ENCODE measurements at places on chromosomes 11 and 22. TPM values are rescaled to one million over a fixed set of nuclear protein-coding genes. Genes with fewer than 3 reads are reported as not detected.

GPHA2 gene
- polyA plus RNA-seq = not detected

DNA sequence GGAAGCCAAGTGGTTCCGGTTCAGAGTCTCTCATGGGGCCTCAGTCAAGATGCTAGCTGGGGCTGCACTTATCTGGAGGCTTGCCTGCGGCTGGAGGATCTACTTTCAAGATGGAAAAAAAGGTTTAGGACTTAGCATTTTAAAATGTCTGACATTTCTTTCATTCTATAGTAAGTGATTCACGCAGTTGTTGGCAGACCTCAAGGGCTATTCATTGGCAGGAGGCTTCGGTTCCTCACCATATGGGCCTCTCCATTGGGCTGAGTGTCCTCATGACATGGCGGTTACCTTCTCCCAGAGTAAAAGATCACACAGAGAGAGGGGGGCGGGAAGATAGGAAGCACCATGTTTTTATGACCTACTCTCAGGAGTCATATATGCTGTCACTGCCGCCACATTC is 298.0 kb upstream of the PLET1 start:
- no peak overlapping the region for H3K27ac ChIP-seq
- H3K36me3 ChIP-seq = no peaks in the 10 kb centered on the region
- H3K4me1 ChIP-seq = no peaks in the 10 kb centered on the region

GRCh38 chr11:113615773-113616172 is 90.3 kb downstream of the TMPRSS5 start:
- DNase-seq = no peak
- H3K4me3 ChIP-seq = no peak overlapping the region
- no peaks in the 10 kb centered on the region for H3K36me3 ChIP-seq
- H3K4me1 ChIP-seq = no peaks in the 10 kb centered on the region

- DNase-seq = no peak
- no peaks in the 10 kb centered on the region for H3K27me3 ChIP-seq
- H3K27ac ChIP-seq = no peak overlapping the region
- H3K4me3 ChIP-seq = no peak overlapping the region
Measured at GRCh38 chr22:32830473-32830872, 29.0 kb downstream of the TIMP3 start.

TRIM6 gene
- polyA plus RNA-seq = 0.46 TPM

PHOX2A gene
- polyA plus RNA-seq = 75.6 TPM

DNA sequence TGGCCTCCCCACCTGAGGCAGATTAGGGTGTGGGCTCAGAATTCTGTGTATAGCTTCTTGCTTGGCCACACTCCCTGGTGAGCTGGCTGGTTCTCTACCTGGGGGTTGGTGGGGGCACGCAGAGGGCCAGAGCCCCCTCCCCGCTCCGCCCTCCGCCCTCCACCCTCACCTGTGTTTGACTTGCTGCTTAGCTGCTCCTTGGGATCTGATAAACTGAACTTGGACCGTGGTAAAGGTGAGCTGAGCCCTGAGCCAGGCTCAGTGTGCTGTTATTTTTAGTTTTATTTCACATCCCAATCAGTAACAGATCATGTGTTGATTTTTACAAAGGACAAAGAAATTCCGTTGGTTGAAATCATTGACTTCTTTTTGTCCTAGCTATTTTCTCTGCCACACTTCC is 2.0 kb downstream of the OVOL1 start:
- no peak overlapping the region for H3K4me3 ChIP-seq
- peaks cover 38% of the 10 kb centered on the region for H3K27me3 ChIP-seq
- DNase-seq = peak; percentile 27
- no peaks in the 10 kb centered on the region for H3K4me1 ChIP-seq

DNA sequence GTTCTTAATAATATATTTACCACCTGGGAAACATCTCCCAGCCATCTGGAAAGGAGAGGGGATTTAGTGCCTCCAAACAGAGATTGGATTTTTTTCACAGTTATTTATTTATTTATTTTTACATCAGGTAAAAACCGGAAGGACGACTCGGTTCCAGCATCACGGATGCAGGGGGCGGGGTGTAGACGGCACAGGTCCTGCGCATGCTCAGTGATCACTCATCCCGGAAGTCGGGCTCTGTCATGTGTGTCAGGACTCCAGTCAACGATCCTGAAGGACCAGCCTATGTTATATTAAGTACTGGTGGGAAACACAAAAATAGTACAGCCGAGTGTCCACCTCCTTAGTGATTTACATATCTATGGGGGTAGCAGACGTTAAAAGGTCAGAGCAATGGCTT is 467.6 kb downstream of the NTM start:
- H3K27me3 ChIP-seq = no peaks in the 10 kb centered on the region
- no peak overlapping the region for H3K4me3 ChIP-seq
- no peak overlapping the region for H3K27ac ChIP-seq
- DNase-seq = no peak
- no peaks in the 10 kb centered on the region for H3K36me3 ChIP-seq

- H3K27ac ChIP-seq = no peak overlapping the region
- no peak overlapping the region for H3K4me3 ChIP-seq
- no peak for DNase-seq
Measured at GRCh38 chr11:27347359-27348339, 15.4 kb downstream of the CCDC34 start.

- no peaks in the 10 kb centered on the region for H3K27me3 ChIP-seq
- H3K4me1 ChIP-seq = peaks cover 61% of the 10 kb centered on the region
- no peak overlapping the region for H3K27ac ChIP-seq
- no peaks in the 10 kb centered on the region for H3K36me3 ChIP-seq
Measured at GRCh38 chr11:11467312-11467711, 114.3 kb upstream of the CSNK2A3 start.

DNA sequence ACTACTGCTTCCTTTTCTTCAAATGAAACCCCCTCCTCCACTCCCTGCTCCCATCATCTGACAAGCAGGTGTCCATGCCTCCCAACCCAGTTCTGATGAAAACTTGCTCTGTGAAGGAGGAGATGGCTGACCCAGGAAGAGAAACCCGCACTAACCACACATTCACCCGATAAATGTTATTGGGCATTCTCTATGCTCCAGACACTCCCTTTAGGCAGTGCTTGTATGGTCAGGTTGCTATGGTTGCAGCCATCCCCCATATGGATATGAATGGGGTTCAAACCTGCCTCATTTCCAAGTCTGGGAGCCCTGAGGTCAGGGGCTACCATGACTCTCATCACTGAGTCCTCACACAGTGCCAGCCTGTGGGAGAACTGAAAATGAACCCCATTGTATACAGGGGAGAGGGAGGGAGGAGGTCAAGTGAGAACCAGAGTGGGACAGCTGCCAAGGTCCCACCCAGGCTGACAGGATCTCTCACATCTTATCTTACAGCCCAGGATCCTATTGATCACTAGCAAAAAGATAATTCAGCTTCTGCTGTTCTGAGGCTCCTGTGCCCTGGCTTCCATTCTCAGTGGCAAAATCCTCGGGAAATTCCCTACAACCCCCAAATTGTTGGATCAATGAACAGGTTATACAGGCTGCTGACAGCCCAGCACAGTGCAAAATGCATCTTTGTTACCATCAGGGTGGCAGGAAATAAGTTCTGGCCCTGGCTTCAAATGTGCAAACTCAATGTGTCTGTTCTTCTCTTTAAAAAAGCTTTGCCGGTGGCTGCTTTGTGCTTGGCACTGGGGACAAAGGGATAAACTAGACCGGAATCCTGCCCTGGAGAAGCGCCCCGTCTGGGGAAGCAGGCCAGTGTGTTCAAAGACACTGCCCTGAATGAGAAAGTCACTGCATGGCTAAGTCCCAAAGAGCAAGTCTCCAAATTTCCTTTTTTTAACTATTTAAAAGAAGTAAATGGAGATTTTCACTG is 22.7 kb upstream of the ACER3 start:
- no peak overlapping the region for H3K27ac ChIP-seq
- DNase-seq = no peak
- H3K36me3 ChIP-seq = no peaks in the 10 kb centered on the region
- H3K27me3 ChIP-seq = peaks cover 35% of the 10 kb centered on the region
- no peak overlapping the region for H3K4me3 ChIP-seq

GRCh38 chr11:4202749-4203148 is 108.2 kb downstream of the RRM1 start:
- H3K4me1 ChIP-seq = no peaks in the 10 kb centered on the region
- no peaks in the 10 kb centered on the region for H3K36me3 ChIP-seq
- no peak overlapping the region for H3K27ac ChIP-seq
- no peak overlapping the region for H3K4me3 ChIP-seq
- DNase-seq = no peak

APOBEC3A gene
- polyA plus RNA-seq = not detected

DNA sequence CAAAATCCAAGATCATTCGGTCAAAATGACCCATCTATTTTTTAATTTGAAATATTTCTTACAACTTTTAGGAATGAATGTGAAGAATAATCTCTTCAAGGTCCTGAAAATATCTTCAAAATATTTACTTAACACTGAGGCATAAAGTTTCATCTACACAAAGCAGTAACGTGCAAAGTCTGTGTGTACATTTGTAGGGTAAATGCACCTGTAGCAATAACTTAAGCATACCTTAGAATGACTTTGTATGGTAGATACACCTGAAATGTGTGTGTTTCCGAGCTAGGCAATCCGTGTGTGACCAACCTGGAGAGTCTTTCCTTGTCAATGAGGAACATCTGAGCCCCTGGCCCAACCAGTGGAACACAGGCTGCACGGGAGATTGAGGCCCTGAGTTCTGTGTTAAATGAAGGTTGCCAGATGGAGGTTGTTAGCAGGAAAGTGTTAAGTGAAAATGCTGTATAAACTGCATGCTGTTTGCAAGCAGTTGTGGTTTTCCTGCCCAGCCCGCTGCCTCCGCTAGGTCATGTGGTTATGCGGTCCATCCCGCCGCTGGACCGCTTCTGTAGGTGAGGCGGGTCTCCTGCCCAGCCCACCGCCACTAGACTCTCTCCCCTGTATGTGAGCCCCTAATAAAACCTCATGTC is 7.6 kb upstream of the CTR9 start:
- no peak overlapping the region for H3K4me3 ChIP-seq
- peaks cover 21% of the 10 kb centered on the region for H3K4me1 ChIP-seq
- H3K27me3 ChIP-seq = no peaks in the 10 kb centered on the region
- H3K36me3 ChIP-seq = no peaks in the 10 kb centered on the region
- no peak for DNase-seq

LRRN4CL gene
- 0.08 TPM for polyA plus RNA-seq

- H3K4me3 ChIP-seq = no peak overlapping the region
- no peaks in the 10 kb centered on the region for H3K36me3 ChIP-seq
- no peaks in the 10 kb centered on the region for H3K27me3 ChIP-seq
- peaks cover 10% of the 10 kb centered on the region for H3K4me1 ChIP-seq
- peak overlapping the region; percentile 28 for H3K27ac ChIP-seq
- peak; percentile 54 for DNase-seq
Measured at GRCh38 chr11:79678780-79679452, 238.1 kb upstream of the TENM4 start.

POLD3 gene
- 9.5 TPM for polyA plus RNA-seq

GRCh38 chr11:133207995-133208394 is 324.3 kb downstream of the OPCML start:
- H3K36me3 ChIP-seq = no peaks in the 10 kb centered on the region
- no peak overlapping the region for H3K27ac ChIP-seq
- no peaks in the 10 kb centered on the region for H3K27me3 ChIP-seq
- H3K4me3 ChIP-seq = no peak overlapping the region

GRCh38 chr22:36589856-36590255 is 60.9 kb upstream of the EIF3D start:
- DNase-seq = peak; percentile 53
- H3K36me3 ChIP-seq = no peaks in the 10 kb centered on the region
- H3K27me3 ChIP-seq = peaks cover 13% of the 10 kb centered on the region
- H3K27ac ChIP-seq = no peak overlapping the region
- H3K4me3 ChIP-seq = no peak overlapping the region
- peaks cover 24% of the 10 kb centered on the region for H3K4me1 ChIP-seq

BCO2 gene
- polyA plus RNA-seq = 1.2 TPM

DNA sequence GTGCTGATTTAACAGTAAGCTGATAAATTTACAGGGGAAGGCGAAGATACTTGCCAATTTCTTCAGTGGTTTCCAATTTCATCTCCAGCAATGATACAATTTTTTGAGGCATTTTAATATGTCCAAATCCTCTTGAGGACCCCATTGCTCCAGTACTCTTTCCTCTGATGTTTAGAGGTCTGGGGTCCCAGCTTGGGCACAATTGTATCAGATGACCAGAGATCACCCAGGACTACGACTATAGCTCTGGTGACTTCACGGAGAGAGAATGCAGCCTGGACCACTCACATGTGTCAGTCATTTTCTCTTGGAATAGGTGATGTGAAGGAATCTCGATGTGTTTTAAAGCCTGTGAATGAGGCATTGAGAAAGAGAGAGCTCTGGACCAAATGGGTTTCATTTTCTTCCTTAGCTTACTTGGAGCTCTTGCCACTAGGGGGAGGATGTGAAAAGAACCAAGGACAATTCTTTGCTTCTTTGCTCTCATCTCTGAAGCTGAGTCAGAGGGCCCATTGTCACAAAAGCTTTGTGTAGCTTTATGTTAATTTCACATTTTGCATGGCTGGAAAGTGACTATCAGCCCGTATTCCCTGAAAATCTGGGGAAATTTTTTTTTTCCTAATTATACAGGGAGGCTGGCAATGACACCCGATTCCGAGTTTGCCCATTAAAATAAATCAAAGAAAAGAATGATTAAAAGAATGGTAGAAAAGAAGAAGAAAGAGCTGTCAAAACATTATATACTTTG is 6.7 kb upstream of the CCDC90B start:
- H3K36me3 ChIP-seq = no peaks in the 10 kb centered on the region
- DNase-seq = peak; percentile 40
- H3K27ac ChIP-seq = no peak overlapping the region
- H3K27me3 ChIP-seq = no peaks in the 10 kb centered on the region
- H3K4me3 ChIP-seq = no peak overlapping the region

DNA sequence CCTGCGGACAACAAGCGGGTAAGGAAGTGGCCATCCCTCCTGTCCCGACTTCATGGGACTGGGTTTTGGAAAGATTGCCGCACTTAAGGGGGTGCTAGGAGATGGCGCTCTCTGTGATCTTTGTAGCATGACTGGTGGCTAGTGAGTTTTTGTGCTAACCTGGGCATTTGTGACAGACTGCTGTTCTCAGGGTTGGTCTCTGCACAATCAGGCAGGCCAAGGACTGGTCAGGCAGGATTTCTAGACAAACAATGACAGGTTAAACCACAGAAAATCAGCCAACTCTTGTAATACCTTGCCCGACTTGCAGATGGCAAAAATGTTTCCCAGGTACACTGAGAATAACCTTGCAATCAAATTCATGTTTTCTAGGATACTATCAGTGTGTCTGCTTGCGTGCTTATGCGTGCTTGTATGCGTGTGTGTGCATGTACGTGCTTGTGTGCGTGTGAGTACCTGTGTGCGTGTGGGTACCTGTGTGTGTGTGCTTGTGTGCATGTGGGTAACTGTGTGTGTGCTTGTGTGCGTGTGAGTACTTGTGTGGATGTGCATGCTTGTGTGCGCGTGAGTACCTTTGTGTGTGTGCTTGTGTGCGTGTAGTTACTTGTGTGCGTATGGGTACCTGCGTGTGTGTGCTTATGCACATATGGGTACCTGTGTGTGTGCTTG is 25.6 kb upstream of the SORL1-AS1 start:
- no peak overlapping the region for H3K4me3 ChIP-seq
- no peaks in the 10 kb centered on the region for H3K27me3 ChIP-seq
- H3K27ac ChIP-seq = no peak overlapping the region
- peaks cover 4% of the 10 kb centered on the region for H3K4me1 ChIP-seq

C11orf97 gene
- polyA plus RNA-seq = not detected

Data from SK-N-SH (cell line).